ENCODE measurements at places on chromosomes 16 and 17. TPM values are rescaled to one million over a fixed set of nuclear protein-coding genes. Genes with fewer than 3 reads are reported as not detected.

VAT1L gene
- total RNA-seq: 13.7 TPM

KRTAP17-1 gene
- total RNA-seq: not detected

TAC4 gene
- not detected for total RNA-seq

DNAH17 gene
- total RNA-seq: not detected

DNA sequence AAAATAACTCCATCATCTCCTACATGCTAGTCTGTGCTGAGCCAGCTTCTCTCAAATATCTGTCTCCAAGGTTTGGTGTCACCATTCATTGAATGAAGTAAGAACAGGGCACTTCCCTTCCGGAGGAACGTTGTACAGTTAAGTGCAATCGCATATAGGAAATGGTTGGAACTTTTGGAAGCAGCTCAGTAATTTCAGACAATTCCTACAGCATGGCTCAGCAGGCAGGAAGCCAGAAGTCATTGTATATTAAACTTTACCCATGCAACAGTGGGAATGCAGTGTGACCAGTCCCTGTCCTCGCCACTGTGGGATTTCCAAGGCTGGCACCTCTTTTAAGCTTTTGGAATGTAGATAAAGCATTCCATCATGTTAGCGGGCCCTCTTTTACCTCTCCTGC is 51.1 kb upstream of the MYH2 start:
- DNase-seq: no peak

DNA sequence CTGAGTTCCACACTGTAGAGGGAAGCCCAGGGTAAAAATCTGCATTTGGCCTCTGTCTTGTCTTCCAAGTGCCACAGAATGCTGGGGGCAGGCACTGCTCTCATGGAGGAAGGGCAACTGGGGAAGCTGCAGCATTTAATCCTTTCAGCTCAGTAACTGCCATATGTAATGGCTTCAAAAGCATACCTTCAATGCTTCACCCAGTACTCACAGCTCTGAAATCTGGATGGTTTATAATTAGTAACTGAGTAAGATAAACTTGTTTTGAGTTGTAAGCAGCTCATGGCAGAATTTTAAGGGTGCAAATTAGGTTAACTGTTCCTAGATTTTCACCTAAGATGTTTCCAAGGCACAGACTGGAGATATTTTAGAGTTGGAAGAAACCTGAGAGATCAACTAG is 24.5 kb downstream of the PMP22 start:
- DNase-seq: no peak

GRCh38 chr17:74760404-74761105 is 12.1 kb downstream of the NHERF1 start:
- no peak for DNase-seq

GRCh38 chr17:76189247-76189646 is 48.2 kb upstream of the FOXJ1 start:
- no peak for DNase-seq

DNA sequence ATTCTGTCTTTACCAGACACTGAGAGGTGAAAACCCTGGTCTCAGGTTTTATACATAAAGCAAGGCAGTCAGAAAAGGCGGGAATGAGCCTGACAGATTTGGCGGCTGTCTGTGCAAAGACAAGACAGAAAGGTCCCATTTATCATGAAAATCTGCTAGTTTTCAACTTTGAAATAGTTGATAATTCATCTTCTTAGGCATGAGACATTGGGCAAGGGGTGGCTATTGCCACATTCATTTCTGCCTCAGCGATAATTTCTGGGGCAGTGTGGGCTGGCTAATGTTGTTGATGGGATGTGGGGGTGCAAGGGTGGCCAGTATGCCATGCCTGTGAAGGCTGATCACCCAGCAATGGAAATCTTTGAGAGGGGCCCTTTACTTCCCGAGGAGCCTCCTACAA is 173.8 kb upstream of the RPH3AL start:
- no peak for DNase-seq

- DNase-seq: peak; percentile 75
These were observed at the start of gene ERBB2 for GRCh38 chr17:39699818-39700147. Gene ERBB2, plus strand, starts transcription at chr17:39700064. Its CDS starts 175 bp downstream, at chr17:39700239.

All from Right ventricle myocardium superior (tissue), 1 donor.